ENCODE measurements at places on chromosomes 3 and 15.

- DNase-seq: no peak
Observed at GRCh38 chr3:29176501-29176900, 104.4 kb upstream of the RBMS3 start.

GRCh38 chr15:63772520-63772919 is 61.2 kb downstream of the HERC1 start:
- no peak for DNase-seq

GRCh38 chr15:69299943-69300588 is 1.4 kb downstream of the PAQR5 start:
- DNase-seq: no peak

- DNase-seq: no peak
Observed at GRCh38 chr3:10196389-10197052, 31.8 kb downstream of the IRAK2 start.

DNA sequence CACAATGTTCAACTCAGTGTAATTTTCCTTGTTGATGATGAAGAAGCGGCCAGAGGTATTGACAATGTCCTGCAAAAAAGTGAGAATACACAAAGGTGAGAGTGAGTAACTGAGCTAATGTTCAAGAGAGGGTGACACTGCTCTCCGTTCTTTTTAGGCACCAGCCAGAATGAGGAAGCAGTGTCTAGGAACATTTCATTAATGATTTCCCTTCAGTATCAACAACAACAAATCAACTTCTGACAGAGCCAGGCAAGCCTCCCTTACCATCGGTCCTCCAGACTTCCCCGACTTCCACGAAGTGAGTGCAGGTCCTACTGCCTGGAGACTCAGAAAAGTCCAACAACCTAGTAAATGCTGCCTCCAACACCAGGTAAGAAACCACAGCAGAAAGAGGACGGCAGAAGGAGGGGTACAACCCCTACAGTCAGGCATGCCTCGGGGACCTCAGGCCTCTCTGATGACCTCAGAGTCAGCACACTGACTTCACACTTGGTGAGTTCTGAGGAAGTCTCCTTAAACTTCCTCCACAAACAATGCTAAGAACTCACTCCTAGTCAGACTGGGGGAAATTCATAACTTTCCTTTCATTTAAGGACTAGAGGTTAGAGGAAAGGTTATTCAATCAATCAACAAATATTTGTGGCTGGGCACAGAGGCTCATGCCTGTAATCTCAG is 62.7 kb downstream of the NPTN start:
- DNase-seq: no peak

DNA sequence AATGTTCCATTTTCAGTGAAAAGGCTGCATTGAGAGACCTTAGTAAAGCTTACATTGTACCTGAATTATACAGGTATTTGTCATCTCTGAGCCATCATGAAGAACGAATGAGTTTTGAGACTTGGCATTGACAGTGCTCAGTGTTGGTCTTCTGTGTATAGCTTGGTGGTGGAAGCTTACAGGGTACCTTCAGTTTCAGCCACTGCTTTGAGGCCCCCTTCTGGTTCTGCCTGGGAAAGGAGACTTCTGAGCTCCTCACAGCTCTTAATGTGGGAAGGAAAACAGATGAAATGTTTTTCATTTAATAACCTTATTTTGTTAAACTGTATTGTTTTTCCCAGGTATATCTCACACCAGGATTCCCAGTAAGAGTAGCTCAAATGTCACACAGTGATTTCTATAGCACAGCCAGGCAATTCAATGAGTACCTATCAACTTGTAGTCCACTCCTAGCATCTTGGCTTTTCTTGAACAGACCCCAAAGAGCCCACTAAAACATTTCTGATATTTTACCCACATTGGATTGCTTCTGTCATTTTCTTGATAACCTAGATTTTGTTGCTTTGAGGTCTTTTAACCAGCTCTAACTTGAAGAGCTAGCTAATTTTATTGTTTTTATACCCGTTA is 5.6 kb downstream of the SERPINI1 start:
- DNase-seq: peak; percentile 39

DNA sequence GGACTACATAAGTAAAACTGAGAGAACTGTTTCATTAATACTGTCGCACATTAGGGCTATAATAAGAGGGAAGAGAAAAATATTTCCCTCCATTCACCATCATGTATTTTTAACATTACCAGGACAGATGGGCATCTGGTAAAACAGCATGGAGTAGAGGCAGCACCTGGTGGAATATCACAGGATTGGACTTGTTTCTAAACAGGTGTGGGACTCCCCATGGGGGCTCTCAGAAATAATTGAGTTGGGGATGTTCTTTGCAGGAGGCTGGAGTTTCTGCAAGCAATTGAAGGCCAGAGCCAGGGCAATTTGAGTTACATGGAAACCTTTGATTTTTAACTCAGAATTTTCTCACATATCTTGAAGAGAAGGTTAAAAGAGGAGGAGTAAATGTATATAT is 8.4 kb upstream of the MINDY2 start:
- DNase-seq: no peak

DNA sequence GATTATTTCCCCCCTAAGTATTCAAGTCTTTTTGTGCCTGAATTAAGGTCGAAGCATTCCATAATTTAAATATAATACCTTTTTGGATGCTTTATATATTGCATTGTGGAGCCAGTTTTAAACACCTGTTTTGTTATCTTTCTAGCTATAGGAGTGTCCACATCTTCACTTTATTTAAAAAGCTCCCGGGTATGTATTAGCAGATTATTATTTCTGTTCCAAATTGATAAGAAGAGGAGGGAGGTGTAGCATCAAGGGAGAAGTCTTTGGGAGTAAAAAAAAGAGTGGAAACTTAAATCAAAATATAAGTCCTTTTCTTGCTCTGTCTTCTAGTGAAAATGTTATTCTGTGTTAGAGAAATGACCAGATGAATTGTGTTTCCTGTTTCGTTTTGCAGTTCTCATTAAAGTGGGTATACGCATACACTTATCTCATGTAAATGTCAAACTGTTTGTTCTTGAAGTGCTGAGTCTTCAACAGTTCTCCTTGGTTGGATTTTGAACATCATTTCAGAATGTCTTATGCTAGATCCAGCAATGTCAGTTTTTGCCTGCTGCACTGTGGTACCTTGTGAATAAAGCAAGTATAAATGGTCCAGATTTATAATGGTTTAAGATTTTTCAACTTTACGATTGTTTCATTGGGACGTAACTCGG is 105.8 kb downstream of the FNDC3B start:
- DNase-seq: no peak

DNA sequence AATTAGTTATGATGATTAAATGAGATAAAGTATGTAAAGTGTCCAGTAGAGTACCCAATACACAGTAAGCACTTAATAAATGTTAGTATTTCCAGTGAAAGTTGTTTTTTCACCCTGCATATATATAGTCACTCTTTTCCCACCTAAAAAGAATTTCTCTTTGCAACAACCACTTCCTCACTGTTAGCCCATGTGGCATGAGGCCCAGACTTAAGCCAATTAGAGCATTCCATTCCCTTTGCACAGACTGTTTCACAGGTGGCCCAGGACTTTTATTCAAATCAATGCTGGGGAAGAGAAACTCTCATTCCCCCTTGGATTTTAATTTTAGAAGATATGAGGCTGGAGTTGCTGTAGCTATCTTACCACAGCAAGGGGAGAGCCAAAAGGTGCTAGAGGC is 3.7 kb downstream of the IFT80 start:
- DNase-seq: no peak

DNA sequence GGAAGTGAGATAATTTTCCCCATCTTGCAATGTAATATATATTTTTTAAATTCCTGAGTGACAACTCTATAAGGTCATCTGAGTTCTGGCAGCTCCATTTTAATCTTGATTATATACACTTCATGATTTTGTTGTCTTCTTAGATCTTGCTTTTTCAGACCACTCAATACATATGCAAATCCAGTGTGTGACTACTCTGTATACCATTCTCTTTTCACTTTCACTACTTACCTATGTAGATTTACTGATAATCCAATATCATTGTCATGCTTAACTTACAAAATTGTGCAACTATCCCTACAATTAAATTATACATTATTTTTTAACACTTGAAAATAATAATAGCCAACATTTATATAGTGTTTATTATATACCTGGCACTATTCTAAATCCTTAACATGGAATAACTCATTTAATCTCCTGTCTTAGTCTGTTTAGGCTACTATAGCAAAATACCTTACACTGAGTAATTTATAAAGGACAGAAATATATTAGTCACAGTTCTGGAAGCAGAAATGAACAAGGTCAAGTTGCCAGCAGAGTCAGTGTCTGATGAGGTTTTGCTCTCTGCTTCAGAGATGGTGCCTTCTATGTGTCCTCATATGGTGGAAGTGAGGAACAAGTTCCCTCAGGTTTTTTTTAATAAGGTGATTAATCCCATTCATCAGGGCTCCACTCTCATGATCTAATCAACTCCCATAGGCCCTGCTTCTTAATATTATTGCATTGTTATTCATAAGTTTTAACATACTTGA is 338.5 kb downstream of the TUSC7 start:
- no peak for DNase-seq

DNA sequence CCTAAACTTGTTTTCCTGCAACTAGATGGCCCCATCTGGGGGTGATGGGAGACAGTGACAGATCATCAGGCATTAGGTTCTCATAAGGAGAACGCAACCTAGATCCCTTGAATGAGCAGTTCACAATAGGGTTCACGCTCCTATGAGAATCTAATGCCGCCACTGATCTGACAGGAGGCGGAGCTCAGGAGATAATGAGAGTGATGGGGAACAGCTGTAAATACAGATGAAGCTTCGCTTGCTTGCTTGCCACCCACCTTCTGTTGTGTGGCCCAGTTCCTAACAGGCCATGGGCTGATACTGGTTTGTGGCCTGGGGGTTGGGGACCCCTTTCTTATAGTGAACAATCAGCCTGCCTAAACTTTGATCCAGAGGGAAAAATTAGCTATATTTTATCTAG is 15.2 kb upstream of the C3orf49 start:
- no peak for DNase-seq

GRCh38 chr3:121624147-121624899 is 31.1 kb downstream of the FBXO40 start:
- DNase-seq: no peak

DNA sequence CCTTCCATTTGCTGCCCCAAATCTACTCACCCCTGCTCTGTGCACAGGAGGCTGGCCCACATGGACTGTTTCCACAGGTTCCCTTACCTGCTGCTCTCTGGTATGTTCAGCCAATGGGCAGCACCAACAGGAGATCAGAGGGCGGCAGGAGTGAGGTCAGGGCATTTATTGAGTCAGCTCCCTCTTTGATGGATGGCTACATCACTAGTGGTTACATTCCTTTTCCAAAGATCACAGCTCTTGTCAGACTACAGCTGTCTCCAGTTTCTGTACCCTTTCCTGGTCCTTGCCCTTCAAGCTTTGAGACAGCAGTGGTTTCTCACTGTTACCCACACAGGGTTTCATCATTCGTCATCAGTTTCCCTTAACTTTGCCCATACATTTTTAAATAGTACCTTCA is 325.1 kb downstream of the SUCLG2 start:
- no peak for DNase-seq

GRCh38 chr15:94972314-94972713 is 741.0 kb downstream of the MCTP2 start:
- DNase-seq: no peak

GRCh38 chr15:79050341-79050740 is 40.2 kb downstream of the RASGRF1 start:
- DNase-seq: no peak

GRCh38 chr15:36484038-36484778 is 95.2 kb upstream of the CDIN1 start:
- DNase-seq: no peak

- no peak for DNase-seq
Observed at GRCh38 chr15:70048578-70049514, 48.9 kb downstream of the TLE3 start.

DNA sequence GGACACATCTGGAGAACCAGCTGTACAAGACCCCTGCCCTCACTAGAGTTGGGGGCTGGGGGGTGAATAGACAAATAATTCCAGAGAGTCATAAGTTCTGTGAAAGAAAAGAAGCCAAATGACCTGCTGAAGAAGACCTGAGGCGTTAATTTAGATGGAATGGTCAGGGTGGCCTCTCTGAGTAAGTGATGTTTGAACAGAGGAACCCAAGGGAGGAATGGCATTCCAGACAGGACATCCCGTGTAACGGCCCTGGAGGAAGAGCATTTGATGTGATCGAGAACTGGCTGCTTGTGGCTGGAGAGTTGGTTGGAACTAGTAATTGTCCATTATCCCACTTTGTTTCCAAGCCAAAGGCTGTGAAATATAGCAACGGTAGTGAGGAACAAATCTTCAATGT is 1.7 kb downstream of the NR2C2 start:
- DNase-seq: no peak

DNA sequence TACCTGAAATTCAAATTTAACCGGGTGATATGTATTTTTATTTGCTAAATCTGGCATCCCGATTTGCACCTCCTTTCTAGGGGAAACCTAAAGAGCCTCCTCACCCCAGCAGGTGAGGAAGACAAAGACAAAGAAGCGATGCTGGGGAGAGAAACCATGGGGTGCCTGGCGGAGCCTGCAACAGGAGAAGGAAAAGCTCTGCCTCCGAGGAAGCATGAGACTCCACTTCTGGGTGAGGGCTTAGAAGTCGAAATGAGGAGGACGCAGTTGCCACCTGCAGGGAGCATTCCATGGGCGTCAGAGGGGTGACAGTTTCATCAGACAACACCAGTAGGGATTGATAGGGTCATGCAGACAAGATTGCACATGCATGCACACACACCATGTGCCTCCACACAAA is 30.5 kb upstream of the LYZL4 start:
- no peak for DNase-seq

GRCh38 chr3:90092994-90093393 is 985.6 kb downstream of the EPHA3 start:
- DNase-seq: no peak

DNA sequence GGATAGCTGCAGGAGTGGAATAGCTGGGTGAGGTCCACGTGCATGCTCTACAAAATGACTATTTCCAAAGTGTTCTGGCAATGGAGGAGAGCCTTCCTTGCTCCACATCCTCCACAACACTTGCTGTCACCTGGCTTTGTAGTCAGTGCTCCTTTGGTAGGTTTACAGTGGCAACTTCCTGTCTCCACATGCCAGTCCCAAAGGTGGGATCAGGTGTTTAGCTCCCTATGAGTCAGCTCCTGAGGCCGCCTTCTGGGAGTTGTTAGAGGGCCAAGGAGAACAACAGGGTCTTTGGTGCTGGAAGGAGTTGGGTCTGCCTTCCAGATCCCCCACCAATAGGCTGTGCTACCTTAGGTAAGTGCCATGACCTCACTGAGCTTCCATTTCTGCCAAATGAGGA is 15.3 kb upstream of the LIMD1 start:
- DNase-seq: no peak

- no peak for DNase-seq
Observed at GRCh38 chr3:160784853-160785252, 28.8 kb downstream of the PPM1L start.

GRCh38 chr15:73573037-73573436 is 60.2 kb downstream of the NPTN start:
- DNase-seq: no peak

Data from NCI-H2081 treated with DMSO at 0.1 percent for 48 hours (cell line).